ENCODE measurements at places on chromosomes 1 and 21.

- no peak for DNase-seq
Observed at GRCh38 chr1:205599669-205600042, 32.2 kb downstream of the ELK4 start.

GRCh38 chr1:236623371-236624166 is 19.3 kb upstream of the HEATR1 start:
- no peak for DNase-seq

DNA sequence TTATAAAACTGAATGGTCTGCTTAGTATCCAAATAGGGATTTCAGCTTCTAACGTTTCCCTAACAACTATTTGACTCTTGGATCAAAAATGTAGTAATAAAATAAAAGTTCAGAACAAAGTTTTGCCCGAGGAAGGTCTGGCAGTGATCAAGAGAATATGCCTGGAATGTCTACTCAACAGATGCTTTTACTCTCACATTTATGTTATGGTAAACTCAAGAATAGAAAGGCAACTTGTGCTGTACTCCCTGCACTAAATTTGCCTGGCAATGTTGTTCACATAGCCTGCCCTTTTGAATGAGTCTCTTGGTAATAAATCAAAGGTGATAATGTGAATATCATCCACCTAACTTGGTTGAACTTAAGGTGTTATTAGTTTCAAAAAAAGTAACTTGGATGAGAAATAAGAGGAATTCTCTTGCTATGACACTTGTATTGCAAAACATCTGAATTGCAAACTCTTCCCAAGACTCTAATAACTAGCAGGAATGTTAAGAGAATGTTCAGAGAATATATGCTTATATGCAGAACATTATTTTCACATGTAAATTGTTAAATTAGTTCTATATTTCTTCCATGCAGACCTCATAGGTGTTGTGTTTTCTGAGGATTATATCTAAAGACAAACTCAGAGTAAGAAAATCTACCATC is 215.8 kb downstream of the COL24A1 start:
- no peak for DNase-seq

- no peak for DNase-seq
Observed at GRCh38 chr1:68111519-68112436, 61.4 kb upstream of the DIRAS3 start.

GRCh38 chr1:227170361-227171166 is 147.7 kb downstream of the CDC42BPA start:
- DNase-seq, result no peak

DNA sequence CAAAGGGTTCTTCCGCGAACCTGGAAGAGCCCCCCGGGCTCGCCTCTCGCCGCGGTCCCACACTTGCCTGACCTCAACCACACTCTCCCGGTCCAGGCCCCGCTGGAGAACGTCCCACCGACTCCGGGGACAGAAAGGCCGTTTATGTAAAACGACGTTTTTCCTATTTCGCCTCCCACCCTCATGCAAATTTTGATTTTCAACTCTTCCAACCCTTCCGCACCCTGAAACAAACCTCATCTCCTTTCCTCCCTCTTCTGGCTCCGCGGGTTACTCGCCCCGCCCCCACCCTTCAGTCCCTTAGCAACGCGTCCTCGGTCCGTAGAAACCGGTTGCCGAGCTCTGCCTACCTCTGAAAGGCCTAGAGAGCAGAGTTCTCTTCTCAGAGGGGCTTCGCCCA is at the start of gene C1orf141:
C1orf141 (minus strand) TSS at position 276 of the 400 bp plus-strand sequence. CDS start 7,730 bp downstream, outside the sequence.
- DNase-seq, result no peak

GRCh38 chr1:157542676-157543075 is 9.6 kb downstream of the FCRL5 start:
- no peak for DNase-seq

DNA sequence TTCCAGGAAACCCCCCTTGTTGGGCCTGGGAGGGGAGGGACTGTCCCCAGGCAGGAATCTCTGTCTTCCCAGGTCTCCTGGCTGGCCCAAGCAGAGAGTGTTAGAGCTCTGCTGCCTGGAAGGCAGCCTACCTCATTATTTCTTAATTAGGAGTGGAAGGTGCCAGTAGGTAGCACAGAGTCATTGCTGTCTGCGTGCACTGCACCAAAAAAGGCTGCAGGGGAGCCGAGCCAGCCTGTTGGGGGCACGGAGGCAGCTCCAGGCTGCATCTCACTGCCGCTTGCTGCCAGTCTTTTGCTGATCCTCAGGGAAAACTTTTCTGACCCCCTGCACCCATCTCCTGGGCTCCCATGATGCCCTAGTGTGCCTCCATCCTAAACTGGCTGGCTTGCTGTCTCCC is 58.1 kb downstream of the LRRN2 start:
- no peak for DNase-seq

DNA sequence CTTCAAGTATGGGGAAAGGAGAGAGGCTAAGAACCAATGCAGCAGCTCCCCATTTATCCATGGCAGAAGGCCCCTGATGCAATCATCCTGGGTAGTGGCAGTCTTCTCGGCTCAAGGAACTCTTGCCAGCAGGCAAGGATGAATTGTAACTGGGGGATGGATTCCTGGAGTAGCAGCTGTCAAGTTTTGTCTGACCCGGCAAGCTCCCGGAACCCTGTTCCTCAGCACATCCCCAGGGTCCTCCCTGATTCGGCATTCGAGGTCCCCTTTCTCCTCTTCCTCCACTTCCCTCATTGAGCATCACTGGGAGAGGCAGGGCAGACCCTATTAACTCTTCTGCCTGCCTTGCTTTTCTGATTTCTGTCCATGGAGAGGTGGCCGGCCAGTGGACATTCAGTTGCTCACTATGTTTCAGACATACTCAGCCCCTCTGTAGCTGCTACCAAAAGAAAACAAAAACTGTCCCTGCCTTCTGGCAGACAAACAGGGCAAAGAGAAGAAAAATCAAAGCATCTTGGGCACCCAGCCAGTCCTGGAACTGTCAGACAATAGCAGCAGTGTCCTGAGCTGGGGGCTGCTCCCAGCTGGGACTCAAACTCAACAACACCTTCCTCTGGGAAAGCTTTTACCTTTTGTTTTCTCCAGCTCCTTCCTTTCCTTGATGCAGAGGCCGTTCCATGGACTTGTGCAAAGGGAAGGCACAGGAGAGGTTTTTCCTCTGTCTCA is 5.6 kb upstream of the PTCH2 start:
- no peak for DNase-seq

DNA sequence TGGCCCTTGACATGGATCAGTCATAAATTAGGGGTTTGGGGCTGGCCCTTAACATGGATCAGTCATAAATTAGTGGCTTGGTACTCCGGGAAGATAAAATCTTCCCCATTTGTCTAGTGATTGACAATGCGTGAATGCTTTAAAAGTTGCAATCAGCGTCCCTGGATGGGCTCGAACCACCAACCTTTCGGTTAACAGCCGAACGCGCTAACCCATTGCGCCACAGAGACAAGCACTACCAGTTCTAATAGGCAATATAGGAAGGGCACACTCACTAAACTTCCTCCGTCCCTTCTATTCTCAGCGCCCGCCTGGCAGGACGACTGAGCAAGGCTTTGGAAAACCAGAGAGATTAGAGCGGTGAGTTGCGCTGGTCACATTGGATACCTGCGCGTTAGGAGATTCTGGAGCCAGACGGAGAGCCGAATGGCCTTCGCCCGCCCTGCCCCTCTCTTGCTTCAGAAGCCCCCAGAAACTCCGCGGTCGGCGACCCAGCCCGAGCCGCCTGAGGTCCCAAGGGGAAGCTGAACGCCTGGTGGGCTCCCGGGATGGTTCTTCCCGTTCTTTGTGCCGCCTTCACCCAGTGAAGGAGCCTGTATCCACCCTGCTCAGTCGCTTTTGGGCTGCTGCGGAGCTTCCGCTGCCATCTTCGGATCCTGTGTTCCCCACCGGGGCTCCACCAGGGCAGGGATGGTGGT is 235.9 kb downstream of the FAM72C start:
- DNase-seq, result no peak

- no peak for DNase-seq
Observed at GRCh38 chr1:30677471-30677870, 45.9 kb downstream of the MATN1 start.

- DNase-seq, result no peak
Observed at GRCh38 chr1:243844186-243844585, 5.9 kb downstream of the AKT3 start.

DNA sequence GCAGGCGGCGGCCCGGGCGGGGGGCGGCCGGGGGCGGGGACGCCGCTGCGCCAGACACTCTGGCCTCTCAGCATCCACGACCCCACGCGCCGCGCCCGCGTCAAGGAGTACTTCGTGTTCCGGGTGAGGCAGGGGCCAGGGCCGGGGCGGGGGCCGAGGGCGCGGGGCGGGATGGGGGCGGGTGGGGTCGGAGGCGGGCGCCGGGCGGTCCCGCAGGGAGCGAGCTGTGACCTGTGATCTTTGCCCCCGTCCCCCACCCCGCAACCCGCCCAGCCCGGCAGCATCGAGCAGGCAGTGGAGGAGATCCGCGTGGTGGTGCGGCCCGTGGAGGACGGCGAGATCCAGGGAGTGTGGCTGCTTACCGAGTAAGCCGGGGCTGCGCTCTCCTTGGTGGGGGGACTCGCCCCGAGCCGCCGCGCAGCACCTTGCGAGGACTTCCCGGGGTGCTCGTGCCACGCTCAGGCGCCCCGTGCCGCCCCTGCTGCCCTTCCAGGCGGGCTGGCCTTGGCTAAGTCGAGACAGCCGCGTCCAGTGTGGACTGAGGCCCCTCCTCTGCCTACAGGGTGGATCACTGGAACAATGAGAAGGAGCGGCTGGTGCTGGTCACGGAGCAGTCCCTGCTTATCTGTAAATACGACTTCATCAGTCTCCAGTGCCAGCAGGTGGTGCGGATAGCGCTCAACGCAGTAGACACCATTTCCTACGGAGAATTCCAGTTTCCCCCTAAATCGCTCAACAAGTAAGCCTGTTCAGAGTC is 514 bp downstream of the TPRG1L start:
- DNase-seq, result no peak

DNA sequence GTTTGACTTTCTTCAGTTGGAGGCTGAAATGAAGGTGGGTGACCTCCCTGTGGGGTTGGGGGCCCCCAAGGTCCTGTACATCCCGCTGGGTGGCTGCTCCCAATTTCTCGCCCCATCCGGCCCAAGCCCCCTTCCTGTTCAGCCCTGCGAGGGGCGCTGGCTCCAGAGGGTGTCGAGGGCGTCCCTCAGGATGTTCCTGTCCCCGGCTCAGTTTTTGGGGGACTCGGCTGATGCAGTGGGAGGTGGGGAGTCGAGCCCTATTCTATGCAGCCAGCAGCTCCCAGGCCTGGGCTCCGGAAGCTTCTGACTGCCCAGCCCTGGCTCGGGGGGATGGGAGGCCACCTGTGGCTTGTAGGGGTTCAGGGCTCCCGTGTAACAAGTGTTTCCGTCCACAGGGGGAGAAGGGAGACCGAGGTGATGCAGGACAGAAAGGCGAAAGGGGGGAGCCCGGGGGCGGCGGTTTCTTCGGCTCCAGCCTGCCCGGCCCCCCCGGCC is 38.2 kb downstream of the SLC19A1 start:
- no peak for DNase-seq

DNA sequence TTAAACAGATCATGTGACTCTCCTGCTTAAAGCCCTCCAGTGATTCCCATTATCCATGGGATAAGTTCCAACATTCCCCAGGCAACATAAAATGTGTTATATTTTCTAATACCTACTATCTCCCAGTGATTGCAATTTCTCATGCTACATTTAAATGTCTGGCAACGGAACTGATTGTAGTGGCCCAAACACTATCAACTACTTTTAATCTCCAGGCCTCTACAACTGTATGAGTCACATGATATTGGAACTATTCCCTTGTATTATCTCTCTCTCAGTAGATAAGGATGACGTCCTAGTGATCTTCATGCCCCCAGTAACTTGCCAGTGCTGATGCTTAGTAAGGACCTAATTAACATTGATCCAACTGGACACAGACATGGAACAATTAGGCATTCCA is 49.9 kb downstream of the ERICH3 start:
- DNase-seq, result no peak

- DNase-seq, result no peak
Observed at GRCh38 chr1:232196042-232196441, 433.9 kb downstream of the SIPA1L2 start.

- DNase-seq, result no peak
Observed at GRCh38 chr1:66475940-66476339, 58.0 kb upstream of the SGIP1 start.

DNA sequence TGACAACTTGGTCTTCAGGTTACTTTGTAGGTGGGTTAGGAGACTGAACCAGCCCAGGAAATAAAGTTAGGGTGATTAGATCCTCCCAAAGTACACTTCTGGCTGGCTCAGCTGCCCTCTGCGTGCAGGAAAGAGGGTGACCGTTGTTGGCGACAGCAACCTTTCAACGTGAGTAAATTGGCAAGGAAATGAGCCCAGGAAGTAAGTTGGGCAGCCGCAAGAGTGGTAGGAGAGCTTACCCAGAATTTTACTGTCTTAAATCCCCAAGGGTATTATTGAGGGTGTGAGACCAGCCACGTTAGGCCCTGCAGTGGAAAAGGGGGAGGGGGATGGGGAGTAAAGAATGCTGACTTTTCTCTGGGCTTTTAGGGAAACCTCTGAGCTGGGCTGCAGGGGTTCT is 1.6 kb downstream of the TENT5C start:
- peak; percentile 43 for DNase-seq

GRCh38 chr1:25520446-25521061 is 22.9 kb upstream of the LDLRAP1 start:
- DNase-seq, result peak; percentile 51

- DNase-seq, result no peak
Observed at GRCh38 chr1:205301205-205301821, 20.2 kb downstream of the NUAK2 start.

DNA sequence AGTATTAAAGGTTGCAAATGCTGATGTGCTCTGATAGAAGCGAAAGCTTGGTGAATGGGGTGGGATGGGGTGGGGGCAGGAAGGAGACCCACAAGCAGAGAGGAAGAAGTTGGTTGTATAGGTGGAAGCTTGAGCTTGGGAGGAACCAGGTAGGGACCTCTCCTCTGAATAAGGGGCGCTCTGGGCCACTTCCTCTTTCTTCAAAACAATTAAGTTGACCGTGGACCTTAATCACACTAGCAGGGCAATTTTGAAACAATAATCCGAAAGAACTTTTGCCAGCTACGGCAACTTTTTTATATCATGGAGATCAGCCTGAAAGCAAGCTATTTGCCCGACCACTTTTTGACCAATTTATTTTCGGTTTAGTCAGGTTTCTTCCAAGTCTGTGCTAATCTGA is 1.9 kb upstream of the DYRK1A start:
- DNase-seq, result no peak

- no peak for DNase-seq
Observed at GRCh38 chr1:53669621-53670191, 69.3 kb downstream of the GLIS1 start.
